A549 treated with Hydrocortisone at 1 μM for 4 hours (cell line): ENCODE measurements at places on chromosomes 7 and 10. TPM values are rescaled to one million over a fixed set of nuclear protein-coding genes. Genes with fewer than 3 reads are reported as not detected.

Gene ACTR3C
- not detected in 5 replicates for total RNA-seq

Gene FGL2
- total RNA-seq: not detected in 5 replicates

Gene CDHR1
- 0.02 to 0.12 TPM (median 0.09 TPM) in 5 replicates for total RNA-seq

Gene AGAP5
- 2.0 to 3.8 TPM (median 2.4 TPM) in 5 replicates for total RNA-seq

Gene CRPPA
- total RNA-seq: 0.43 to 0.78 TPM (median 0.74 TPM) in 5 replicates

Gene EVX1
- total RNA-seq: 0.07 to 0.22 TPM (median 0.13 TPM) in 5 replicates

Gene CNPY1
- not detected in 5 replicates for total RNA-seq

Gene PCGF6
- 10.1 to 12.0 TPM (median 10.7 TPM) in 5 replicates for total RNA-seq

Gene GRM3
- total RNA-seq: not detected in 5 replicates

Gene LIPF
- 0.06 TPM in 1 of 5 replicates, not detected in the others for total RNA-seq

Gene TMEM184A
- 7.0 to 9.9 TPM (median 9.0 TPM) in 5 replicates for total RNA-seq

Gene PALD1
- total RNA-seq: 5.1 to 7.0 TPM (median 6.9 TPM) in 5 replicates

Gene ADCYAP1R1
- 0.06 to 0.10 TPM in 2 of 5 replicates, not detected in the others for total RNA-seq

Gene ACTA2
- 17.1 to 19.5 TPM (median 19.1 TPM) in 5 replicates for total RNA-seq

Gene SLC39A12
- not detected in 5 replicates for total RNA-seq

Gene ZFAND4
- 4.2 to 5.3 TPM (median 4.5 TPM) in 5 replicates for total RNA-seq

Gene FKBP6
- total RNA-seq: not detected in 5 replicates

Gene HOXA1
- 2.4 to 3.6 TPM (median 3.3 TPM) in 5 replicates for total RNA-seq

Gene TAS2R38
- total RNA-seq: not detected in 5 replicates

Gene SLC18A3
- 0.03 TPM in 1 of 5 replicates, not detected in the others for total RNA-seq

Gene MCM10
- total RNA-seq: 19.7 to 26.7 TPM (median 21.8 TPM) in 5 replicates

Gene SLC26A3
- not detected in 5 replicates for total RNA-seq

Gene FBXO24
- 0.07 to 0.35 TPM (median 0.28 TPM) in 5 replicates for total RNA-seq

Gene IFIT1B
- total RNA-seq: not detected in 5 replicates

Gene PRLHR
- total RNA-seq: not detected in 5 replicates

Gene CLDN4
- 3.7 to 5.3 TPM (median 4.3 TPM) in 5 replicates for total RNA-seq

Gene HOXA3
- 3.7 to 6.1 TPM (median 5.6 TPM) in 5 replicates for total RNA-seq
